ENCODE measurements at places on chromosomes 3 and 15.
A peak's percentile ranks its signal among the peaks of the same experiment; 100 is the strongest.

DNA sequence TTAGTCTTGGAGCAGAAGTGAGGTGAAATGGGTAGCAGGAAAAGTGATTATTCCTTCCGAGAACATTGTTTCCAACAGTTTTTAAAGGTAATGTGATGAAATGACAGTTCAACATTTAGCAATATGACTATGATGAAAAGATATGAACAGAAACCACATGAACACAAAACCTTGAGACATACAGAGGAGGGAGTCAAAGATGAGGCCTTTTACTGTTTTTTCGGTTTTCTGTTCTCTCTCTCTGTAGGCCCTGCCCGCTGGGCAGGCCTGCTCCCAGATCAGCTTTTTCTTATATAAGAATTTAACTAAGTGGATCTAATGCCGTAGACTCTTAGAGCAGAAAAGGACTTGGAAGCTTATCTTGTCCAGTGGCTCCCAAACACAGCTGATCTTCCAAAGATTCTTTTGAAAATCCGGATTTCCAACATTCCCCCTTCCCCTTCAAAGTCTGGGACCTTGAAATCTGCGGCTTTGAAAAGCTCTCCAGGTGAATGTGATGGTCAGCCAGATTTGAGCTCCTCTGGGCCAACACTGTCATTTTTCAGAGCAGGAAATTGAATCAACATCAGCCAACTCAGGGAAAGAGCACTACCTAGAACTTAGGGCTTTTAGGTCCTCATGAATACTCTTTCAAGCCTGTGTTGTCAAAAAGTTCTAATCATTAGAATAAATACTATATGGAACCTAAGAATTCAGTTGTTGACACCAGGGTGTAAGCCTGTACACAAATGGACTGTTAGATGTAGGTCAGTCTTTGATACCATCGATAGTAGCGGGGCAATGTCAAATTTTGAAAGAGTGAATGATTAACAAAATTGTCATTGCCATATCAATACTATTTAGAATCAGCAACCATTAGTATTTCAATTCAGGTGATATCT, 372.7 kb downstream of the SHQ1 start:
- DNase-seq, result no peak

- no peak for DNase-seq
These were observed 1031.8 kb downstream of the FHIT start for GRCh38 chr3:60219501-60219900.

DNA sequence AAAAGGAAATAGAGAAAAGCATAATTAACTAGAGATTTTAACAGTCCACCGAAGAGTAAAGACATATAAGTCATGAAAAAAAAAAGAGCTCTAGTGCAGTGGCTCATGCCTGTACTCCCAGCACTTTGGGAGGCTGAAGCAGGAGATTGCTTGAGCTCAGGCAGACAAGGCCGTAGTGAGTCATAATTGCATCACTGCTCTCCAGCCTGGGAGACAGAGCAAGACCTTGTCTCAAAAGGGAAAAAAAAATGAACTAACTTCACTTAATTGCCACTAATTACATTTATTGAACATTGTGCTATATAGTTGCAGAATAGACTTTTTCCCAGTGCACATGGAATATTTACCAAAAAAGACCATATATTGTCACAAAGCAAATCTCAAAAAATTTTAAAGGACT, 221.8 kb downstream of the CBLB start:
- DNase-seq, result peak; percentile 70

GRCh38 chr3:173933113-173933512, 535.6 kb downstream of the NLGN1 start:
- no peak for DNase-seq

GRCh38 chr3:186352369-186352768, 9.7 kb downstream of the DGKG start:
- DNase-seq, result no peak

DNA sequence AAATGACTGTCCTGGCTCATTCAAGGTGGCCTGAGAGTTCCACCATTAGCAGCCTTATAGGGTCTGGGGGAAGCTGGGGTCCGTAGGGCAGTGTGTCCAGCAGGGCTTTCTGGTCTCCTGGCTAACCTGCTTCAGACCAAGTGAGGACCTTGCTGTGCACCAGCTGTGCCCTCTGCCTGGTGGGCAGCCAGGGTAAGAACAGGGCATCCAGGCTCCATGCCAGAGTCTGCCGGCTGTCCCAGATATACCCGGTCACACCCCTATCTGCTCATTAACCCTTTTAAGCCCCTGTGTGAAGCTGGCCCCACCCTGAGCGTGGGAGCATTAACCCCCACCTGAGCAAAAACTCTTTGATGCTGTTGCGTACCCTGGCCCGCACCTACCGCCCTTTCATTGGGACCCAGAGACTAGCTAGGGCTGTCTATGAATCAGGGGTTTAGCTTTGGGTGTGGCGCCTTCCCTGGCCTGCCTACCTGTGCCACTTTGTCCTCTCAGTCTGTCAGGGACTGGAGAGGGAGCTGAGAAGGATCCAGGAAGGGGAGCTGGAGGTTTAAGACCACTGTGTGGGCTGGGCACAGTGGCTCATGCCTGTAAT, 17.6 kb downstream of the SEMA3F start:
- no peak for DNase-seq

- DNase-seq, result no peak
These were observed 15.2 kb upstream of the EID1 start for GRCh38 chr15:48862705-48863104.

DNA sequence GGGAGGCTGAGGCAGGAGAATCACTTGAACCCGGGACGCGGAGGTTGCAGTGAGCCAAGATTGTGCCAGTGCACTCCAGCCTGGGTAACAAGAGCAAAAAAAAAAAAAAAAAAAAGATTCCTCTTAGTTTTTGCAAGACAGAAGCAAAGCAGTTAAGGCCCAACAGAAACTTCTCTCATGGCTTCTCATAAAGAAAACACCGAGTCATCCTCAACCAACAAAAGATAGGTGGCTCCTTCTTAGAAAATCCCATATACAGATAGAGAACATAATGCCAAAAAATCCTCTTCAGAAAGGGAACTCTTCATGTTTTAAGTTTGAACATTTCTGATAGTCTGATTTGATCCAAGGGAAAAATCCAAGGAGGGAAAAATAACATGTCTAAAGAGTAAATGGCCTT, 12.5 kb upstream of the SKIL start:
- DNase-seq, result no peak

DNA sequence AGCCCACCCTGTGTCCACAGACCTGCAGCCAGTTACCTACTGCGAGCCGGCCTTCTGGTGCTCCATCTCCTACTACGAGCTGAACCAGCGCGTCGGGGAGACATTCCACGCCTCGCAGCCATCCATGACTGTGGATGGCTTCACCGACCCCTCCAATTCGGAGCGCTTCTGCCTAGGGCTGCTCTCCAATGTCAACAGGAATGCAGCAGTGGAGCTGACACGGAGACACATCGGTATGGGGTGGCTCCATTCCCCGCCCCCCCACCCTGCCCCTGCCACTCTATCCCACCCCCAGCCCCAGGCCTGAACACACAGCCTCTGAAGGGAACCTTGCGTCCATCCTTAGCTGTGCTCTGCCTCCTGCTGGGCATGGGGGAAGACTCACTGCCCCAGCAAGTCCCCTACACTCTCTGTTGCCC, 73.2 kb downstream of the AAGAB start:
- DNase-seq, result no peak

GRCh38 chr15:87557881-87558280, 698.7 kb downstream of the NTRK3 start:
- DNase-seq, result no peak

DNA sequence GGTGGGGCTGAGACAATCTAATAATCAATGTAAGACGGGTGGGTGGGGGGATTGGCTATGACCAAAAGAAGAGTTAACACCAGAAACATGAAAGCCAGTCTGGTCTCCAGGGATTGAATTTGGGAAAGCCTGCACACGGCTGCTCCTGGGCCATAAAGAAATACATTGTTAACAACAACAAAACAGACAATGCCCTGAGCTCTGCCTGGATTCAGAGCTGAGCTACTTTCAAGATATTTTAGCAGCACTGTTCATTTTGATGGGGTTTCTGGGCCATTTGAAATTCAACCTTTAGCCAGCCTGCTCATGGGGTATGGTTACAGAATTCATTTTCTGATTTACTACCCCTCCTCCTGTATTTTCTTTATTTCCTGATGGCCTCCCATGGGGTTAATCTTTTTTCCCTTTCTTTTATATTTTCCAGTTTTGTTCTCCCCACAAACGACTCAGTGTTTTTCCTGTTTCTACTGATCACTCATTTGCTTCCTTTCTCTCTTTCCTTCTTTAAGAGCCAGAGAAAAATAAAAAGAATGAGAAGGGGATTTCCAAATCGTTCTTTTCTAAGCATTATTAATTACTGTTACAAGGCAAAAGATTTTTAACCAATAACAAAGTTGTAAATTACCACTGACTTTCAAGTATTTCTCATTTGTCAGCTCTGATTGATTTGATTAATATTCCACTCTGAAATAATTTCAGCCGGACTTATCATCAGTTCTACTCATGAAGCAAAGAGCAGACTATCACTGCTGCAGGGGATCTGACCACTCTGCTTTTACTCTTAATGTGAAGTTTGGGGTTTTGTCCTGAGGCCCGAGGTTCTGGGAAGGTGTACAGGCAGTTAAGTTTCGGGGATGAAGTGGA, 19.6 kb downstream of the NR2F2 start:
- DNase-seq, result no peak

GRCh38 chr3:155548195-155548594, 196.7 kb downstream of the PLCH1 start:
- no peak for DNase-seq

GRCh38 chr15:56244811-56245576, 1.3 kb upstream of the RFX7 start:
- no peak for DNase-seq

DNA sequence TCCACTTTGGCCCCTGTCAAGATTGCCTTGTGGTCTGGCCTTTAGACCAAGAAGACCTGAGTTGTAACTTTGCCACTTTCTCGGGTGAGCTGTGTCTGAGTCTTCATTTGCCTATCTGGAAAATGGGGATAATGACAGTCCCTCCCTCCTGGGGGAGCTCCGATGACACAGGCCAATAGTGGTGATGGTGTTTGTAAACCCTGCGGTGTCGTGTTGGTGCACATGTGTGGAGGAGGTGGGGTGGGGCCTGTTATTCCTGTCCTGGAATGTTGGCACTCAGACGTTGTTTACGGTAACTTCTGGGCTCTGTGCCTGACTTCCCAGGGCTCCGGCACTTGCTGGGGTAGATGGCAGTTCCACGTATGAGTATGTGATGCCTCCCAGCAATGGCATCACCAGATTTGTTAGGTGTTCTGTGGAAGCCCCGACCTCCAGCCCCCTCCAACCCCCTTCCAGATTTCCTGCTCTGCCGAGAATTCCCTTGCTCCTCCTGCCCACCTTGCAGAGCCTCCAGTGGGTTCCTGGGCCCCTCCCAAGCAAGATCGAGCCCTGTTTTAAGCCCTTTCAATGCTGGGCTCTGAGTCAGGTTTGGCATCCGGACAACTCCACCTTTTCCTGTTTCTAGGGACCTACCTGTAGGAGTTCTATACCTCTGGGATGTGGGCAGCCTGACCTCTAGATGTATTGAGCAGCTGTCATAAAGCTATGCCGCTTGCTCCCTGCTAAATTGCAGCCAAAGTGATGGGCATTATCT, 31.4 kb downstream of the HRH1 start:
- peak; percentile 88 for DNase-seq

GRCh38 chr3:164741869-164742268, 336.4 kb downstream of the SI start:
- no peak for DNase-seq

GRCh38 chr3:5298453-5298852, 110.9 kb downstream of the EDEM1 start:
- no peak for DNase-seq

DNA sequence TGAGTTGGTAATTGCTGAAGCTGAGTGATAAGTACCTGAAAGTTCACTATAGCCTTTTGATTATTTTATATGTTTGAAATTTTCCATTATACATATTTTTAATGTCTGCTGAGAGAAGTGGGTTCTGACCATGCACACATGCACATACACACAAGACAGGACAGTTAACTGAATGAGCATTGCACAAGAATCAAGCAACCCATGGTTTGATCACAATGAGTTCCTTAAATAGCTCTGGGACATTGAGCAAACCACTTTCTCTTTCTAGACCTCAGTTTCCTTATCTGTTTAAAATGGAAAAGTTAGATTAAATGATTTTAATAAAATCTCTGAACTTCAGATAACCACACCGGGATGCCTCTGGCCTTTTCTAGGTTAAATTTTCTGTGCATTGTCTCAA, 26.7 kb downstream of the SNTN start:
- DNase-seq, result no peak

- no peak for DNase-seq
These were observed 7.9 kb downstream of the EPB42 start for GRCh38 chr15:43212951-43213350.

DNA sequence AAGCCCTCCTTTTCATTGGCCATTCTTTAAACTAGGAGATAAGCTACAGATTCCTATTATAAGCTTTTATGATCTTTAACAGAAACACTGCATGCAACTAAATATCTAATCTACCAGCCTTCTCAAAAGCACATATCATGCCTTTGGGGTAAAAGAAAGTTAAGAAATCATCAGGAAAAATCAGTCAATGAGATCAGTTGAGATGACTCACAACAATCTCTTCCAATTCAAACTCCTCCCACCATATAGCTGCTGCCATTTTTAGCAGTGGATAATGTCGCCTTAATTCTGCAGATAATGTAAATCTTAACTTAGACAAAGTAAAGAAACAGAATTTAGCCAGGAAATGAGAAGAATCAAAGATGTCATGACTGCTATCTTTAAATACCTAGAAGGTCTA, 135.2 kb upstream of the BCL6 start:
- DNase-seq, result no peak

- no peak for DNase-seq
These were observed 45.4 kb downstream of the PRICKLE2 start for GRCh38 chr3:64179860-64180259.

DNA sequence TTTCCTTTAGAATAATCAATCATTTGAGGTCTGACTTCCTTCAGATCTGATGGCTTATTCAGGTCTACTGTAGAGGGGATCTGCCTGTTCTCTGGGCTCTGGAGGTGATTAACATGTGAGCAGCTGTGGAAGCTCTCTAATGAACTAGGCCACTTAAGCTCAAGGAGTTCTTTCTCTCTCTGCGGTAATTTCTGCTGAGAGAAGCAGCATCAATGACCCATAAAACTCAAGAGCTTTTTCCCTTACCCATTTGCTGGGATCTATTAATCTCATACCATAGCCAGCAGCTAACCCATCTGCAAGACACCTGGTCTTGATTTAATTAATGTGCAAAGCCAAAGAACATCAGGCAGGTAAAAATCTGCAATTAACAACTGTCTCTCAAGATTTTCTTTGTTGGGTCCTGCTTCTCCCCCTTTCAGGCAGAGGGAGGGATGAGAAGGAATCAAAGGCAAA, 73.2 kb upstream of the DLG1 start:
- DNase-seq, result no peak

- DNase-seq, result no peak
These were observed 92.8 kb upstream of the BCL6 start for GRCh38 chr3:187838016-187838540.

DNA sequence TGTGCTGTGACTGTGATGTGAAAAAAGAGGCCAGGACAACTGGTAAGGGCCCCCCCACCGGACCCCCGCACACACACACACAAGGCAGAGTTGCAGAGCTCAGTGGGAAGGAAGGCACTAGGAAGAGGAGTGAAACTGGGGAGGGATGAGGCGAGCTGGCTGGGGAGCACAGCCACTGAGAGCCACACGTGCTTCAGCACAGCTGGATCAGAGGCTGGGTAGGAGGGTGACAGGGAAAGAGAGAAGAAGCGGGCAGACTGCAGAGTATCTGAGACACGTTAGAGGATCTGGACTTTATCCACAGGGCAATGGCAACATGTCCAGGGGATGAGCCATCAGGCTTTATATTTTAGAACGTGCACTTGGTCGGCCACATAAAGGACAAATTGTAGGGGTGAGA, 38.0 kb upstream of the TKT start:
- no peak for DNase-seq

Data from AG04450 (cell line).